ENCODE measurements at places on chromosomes 6 and 20.

DNA sequence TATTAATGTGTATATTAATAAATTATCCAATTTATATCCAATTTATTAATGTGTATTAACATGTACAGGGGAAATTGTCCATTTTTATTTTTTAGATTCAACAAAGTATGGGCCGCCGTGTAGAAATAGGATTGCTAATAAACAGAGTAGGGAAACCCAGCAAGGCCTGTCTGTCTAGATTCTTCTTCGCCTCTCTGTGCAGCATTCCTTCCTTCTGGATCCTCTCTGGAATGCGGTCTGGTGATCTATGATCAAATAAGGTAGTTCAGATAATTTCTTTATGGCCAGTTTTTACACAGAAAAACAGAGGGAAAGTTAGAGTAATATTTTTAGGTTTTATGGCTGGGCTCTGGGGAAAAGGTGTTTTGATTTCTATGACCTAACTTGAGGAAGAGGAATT lies 19.9 kb upstream of the HFE start:
- no peak for DNase-seq

DNA sequence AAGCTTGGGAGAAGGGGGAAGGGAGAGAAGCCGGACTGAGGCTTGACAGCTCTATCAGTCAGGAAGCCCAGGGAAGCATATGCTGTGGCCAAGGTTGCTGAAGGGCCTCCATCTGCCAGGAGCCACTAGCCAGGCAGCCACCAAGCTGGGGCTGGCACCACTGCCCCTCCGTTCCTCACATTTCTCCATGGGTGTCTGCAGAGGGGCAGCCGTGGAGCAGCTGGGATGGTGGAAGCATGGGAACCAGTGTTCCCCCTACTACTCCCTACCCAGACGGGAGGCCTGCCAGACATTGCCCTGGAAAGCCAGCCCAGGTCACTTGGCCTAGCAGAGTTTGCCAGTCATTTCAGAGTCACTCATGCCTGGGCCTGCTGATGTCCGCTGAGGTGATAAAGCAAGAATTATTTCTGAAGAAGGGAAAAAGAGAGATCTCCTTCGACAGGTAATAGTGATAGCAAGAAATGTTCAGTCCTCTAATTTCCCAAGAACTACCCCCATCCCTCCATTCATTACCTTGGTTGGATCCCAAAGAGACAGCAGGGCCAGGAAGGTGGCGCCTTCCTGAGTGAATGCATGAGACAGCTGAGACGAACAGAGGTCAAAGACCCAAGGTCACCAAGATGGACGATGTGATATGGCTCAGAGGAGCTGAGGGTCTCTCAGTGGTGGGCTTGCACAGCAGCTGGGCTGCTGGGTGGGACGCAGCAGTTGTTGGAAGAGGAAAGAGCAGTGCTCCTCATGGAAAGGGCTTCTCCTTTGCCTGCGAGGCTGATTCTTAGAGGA lies 21.9 kb downstream of the SNPH start:
- no peak for DNase-seq

- DNase-seq = no peak
Measured at GRCh38 chr20:33963751-33964150, 30.0 kb upstream of the RALY start.

DNA sequence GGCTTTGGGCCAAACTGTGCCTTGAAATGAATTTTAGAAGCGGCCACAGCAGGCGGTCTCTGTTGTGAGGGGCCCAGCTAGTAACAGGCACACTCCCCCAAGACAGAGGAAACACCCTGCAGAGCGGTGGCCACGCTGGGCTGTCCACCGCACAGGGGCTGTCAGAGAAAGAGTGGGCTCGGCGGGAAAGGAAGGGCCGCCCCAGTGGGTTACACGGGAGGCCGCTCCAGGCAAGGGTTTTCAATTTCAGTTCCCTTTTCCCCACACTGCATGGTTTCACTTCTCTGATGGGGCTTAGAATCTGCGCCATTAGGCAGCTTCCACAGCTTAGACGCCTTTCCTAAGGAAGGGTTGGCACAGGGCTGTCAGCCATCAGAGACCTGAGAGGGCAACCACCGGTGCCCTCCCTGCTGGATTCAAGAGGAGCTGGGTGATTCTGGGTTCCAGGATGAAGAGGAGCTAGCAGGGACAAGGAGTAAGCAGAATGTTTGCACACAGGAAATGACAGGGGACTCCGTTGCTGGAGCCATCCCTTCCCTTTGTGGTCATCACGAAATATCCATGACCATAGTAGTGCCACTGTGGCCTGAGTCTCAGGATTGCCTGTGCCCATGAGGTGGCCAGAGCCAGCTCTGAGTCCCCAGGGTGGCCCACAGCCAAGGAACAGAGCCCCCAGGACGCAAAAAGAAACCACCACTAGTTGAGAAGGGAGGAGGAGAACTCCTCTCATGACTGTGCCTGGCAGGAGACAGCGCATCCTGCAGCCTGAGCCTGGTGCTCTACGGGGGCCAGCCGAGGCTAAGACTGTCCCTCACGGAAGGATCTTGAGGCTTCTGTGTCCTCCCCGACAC lies 282.7 kb downstream of the NRN1 start:
- DNase-seq = no peak

- no peak for DNase-seq
Measured at GRCh38 chr6:29516108-29516507, 28.4 kb upstream of the MAS1L start.

DNA sequence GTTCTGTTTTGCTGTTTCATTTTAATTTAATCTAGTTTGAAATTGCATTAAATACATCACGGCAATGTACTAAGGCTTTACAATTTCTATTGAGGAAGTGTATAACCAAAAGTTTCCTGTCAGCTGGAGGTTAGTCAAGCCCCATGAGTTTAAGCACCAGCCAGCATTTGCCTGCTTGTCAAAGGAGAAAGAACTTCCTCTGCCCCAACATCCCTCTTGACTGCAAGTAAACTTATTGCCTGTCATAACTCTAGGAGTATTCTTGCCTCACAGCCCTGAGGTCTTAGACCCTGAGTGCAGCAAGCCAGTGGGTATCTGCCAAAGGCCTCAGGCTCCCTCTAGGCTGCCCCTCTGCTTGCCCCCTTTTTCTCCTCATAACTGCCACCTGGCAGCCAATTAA lies 106.7 kb upstream of the INSM1 start:
- DNase-seq = no peak

DNA sequence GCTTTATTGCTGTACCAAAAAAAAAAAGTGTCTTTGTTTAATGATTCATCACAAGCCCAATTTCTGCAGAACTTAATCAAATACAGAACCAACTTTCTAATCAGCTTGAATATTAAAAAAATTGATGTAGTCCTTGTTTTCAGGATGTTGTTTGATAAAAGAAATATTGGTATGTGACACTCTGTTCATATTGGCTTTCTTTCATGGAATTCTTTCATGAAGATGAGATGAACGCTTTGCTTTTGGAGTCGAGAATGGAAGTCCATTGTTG lies 184.3 kb downstream of the ZNF217 start:
- DNase-seq = no peak

All from AG04449 (cell line).